Cerebellar nuclear complex (tissue), 1 donor: ENCODE measurements at places on chromosomes 1 and 21.

- DNase-seq: no peak
Measured at GRCh38 chr1:36876990-36877389, 157.3 kb downstream of the GRIK3 start.

GRCh38 chr1:25996966-25997827 lies 666 bp downstream of the PAFAH2 start:
- no peak for DNase-seq

DNA sequence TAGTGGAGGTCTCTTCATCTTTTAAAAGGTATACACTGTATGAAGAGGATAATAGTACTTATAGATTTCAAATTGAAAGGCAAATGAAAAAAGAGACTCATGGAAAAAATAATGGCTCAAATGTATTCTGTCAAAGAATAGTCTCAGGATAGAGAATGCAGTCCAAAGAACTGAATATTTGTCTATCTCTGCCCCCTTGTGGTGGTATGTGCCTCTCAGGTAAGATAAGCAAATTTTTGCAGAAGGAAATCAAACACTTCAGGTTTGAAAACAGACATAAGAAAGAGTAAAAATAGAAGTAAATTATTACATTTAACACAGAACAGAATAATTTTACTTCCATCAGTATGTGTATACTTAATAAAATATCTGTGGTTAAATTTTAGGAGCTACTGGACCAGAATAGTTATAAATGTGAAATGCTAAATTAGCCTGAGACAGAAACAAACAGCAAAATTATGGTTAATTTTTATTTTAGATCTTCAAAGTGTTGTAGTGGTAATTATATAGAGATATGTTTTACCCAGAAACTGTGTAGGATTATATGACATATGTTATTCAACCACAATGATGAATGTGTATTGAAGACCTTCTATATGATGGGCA lies 164.4 kb upstream of the PALMD start:
- no peak for DNase-seq

DNA sequence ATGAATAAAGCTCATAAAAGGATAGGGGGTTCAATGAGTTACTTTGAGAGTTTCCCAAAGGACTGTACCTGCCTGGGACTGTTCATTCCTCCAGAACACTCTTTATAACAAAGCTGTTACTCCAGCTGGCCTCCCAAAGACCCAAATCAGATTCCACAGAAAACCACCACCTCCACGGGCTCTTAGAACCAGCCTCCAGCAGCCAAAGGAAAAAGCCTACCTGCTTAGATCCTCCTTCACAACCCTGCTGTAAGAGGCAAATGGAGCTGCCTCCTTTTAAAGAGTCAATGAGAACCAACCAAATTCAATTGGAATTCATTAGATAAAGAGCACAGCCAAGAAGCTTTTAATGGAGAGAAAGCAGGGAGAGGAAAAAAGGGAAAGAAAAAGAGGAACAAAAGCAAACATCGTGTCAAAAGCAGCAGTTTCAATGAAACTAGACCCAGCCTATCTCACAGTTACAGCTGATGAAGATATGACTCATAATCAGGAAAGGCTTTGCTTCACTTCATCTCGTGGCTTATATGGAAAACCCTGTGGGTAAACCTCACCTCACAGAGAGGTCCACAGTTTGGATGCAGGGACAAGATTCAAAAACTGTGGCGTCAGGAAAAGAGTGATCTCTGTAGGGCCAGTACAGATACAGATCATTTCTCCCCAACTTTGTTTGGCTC lies 27.8 kb upstream of the FMO4 start:
- DNase-seq: no peak

DNA sequence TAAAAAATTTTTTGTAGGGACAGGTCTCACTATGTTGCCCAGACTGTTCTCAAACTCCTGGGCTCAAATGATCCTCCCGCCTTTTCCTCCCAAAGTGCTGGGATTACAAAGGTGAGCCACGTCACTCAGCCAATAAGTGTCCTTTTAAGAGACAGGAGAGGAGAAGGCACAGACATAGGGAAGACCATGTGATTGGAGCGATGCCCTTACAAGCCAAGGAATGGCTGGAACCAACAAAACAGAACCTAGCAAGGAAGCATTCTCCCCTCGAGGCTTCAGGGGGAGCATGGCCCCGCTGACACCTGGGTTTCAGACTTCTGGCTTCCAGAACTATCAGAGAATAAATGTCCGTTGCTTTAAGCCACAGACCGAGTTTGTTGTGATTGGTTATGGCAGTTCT lies 37.0 kb downstream of the NDUFS5 start:
- no peak for DNase-seq

DNA sequence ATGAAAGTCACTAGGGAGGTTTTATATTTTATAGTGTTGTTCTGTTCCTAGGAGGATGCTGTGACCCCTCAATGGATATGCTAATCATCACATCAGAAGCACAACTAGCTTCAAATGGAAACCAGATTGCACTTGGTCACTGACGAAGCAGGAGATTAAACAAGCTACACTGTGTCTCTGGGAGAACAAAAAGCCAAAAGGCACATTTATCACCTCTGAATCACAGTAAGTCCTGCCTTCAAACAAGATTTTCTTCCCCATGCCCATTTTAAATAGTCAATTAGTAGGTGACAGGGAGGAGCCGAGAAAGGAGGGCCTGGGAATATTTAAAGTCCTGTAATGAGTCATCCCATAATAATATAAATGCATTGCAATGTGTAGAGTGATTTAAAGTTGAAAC lies 38.1 kb downstream of the RGS2 start:
- no peak for DNase-seq

- DNase-seq: no peak
Measured at GRCh38 chr1:208604295-208604694, 360.1 kb upstream of the PLXNA2 start.

DNA sequence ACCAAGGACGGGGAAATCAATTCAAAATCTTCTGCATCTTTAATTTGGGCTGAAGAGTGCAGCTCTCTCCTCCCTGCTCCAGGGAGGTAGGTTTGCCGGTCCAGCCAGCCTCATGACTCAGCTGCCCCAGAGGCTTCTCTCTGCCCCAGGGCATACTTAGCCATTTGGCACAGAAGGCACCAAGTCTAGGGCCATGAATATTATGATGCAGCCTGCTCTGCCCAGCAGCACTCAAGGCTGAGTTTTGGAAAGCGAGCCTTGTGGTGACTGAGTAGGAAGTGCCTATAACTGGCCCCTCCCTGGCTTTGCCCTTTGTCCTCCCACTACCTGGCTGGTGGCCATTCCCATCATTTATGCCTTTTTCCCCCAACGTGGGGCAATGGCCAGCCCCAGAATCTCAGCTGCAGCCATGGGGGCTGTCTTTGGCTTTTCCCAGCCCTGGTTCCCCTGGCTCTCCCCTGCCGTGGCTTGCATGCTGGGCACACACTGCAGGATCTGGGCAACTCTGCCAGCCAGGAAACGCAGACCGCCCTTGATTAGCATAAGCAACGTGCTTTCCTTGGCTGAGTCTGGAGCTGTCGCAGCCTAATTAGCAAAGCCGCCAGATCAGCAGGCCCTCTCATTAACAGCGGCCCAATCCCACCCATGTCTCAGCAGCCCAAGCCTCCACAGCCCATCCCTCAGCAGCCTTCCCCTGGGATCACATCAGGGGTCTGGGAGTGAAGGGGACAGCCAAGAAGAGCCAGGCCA lies 258.6 kb upstream of the TMEM51 start:
- no peak for DNase-seq

DNA sequence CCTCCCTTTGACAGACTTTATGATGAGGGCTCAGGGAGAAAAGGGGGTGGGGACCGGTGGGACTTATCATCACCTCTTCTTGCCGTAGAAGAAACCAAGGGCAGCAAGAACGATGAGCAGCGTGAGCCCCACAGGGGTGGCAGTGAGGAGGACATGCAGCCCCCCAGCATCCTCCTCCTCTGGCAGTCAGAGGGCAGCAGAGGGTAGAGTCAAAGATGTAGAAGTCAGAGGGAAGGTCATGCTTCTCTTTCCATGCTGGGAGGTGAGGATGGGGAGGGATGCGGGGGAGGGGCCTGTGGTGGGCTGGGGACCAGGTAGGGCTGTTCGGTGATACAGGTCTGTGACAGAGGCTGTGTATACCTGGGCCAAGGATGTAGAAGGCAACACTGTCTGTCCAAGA lies 14.8 kb downstream of the INSRR start:
- DNase-seq: no peak

- DNase-seq: no peak
Measured at GRCh38 chr1:243740255-243740999, 109.6 kb downstream of the AKT3 start.

- no peak for DNase-seq
Measured at GRCh38 chr1:56646611-56647010, 1.5 kb downstream of the PRKAA2 start.

DNA sequence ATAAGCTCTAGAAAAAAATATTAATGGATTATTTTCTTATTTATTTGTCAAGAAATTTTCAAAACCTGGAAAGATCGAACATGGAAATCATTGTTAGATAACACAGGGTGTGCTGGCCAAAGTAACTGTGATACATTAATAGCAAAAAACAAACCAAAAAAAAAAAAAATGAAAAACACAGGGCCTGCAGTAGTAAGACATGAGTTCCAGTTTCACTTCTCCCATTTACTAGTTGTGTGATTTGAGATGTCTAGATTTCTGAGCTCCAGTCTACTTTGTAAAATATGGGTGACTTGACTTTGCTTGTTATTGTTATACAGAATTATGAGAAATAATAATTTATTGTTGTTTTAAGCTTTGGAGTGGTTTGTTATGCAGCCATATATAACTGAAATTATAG lies 13.6 kb downstream of the FAM177B start:
- no peak for DNase-seq

DNA sequence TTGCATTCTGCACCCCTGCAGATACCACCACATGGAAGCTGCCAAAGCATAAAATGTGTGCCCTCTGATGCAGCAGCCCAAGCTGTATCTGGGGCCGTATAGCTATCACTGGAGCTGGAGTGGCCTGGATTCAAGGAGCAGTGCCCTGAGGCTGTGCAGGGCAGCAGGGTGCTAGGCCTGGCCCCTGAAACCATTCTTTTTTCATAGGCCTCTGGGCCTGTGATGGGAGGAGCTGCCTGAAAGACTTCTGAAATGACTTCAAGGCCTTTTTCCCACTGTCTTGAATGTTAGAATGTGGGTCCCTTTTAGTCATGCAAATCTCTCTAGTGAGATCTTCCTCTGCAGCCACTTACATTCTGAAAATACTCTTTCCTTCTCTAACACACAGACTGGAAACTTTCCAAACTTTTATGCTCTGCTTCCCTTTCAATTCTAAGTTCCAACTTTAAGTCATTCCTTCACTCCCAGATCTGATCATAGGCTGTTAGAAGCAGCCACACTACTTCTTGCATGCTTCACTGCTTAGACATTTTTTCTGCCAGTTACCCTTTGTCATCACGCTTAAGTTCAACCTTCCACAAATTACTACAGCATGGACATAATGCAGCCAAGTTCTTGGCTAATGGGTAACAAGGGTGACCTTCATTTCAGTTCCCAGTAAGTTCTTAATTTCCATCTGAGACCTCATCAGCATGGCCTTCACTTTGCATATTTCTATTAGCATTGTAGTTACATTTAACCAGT lies 42.4 kb downstream of the DRAM2 start:
- DNase-seq: no peak

GRCh38 chr1:18597160-18598042 lies 33.2 kb upstream of the PAX7 start:
- DNase-seq: no peak
